ENCODE measurements at places on chromosomes 1 and 21.

GRCh38 chr1:20521960-20522861, 14.3 kb upstream of the MUL1 start:
- DNase-seq, result peak; percentile 86

DNA sequence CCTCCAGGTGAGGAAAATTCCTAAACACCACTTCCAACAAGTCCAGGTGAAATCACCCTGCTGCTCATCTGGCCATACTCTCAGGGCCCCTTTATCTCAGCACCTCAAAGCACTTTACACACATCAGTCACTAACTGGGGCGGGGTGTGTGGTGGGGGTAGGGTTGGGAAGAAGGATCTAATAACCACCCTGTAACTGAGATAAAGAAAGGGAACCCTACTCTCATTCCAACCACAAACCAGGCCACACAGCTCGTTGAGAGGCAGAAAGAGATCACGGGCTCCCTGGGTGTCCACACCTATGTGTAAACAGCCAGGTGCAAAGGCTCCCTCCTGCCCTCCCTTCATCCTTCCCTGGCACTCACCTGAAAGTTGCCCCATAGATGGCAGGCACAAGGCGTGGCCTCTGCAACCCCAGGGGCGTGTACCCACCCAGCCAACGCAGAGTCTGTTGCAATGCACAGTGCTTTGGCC, 20.4 kb downstream of the GPR161 start:
- no peak for DNase-seq

DNA sequence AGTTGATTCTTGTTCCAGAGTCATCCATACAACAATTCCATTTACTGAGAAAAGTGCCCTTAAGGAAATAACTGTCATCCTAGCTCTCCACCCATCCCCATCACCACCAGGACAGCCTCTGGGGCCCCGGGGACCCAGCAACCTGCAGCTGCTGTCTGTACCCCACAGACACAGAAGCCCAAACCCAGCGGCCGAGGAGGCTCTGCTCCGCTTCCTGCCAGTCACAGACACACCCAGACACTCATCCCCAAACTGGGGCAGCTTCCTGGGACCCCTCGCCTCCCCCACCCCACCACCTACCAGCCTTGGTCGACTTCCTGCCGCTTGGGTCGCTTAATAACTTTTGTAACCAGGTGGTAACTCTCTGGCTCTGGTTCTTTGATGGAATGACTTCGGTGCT, 121.6 kb upstream of the SLC25A33 start:
- DNase-seq, result no peak

DNA sequence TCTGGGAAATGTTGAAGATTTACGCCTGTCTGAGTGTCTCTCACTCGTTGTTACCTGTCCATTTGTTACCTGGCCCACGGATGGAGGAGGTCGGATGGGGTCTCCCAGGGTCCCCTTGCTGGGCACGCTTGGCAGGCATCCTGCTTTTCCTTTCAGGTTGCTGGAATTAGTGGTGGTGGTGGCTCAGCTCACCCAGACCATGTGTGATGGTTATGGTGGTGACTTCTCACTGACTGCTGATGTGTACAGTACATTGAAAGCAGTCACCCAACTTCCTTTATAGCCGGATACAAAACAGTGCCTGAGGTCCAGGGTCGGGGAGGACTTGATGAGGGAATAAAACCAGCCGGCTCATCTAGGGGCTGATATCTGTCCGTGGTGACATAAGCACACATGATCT, 19.5 kb downstream of the MAPKAPK2 start:
- DNase-seq, result no peak

- no peak for DNase-seq
Measured at GRCh38 chr1:14222086-14222485, 376.4 kb upstream of the KAZN start.

- peak; percentile 64 for DNase-seq
Measured at GRCh38 chr1:12075195-12076114, 12.4 kb downstream of the TNFRSF8 start.

GRCh38 chr1:229557200-229557850, 1.2 kb downstream of the ABCB10 start:
- peak; percentile 43 for DNase-seq

- no peak for DNase-seq
Measured at GRCh38 chr21:28148400-28149064, 844.1 kb downstream of the LTN1 start.

- no peak for DNase-seq
Measured at GRCh38 chr1:244945109-244945671, 80.8 kb upstream of the HNRNPU start.

GRCh38 chr1:71494163-71494562, 413.3 kb upstream of the ZRANB2 start:
- DNase-seq, result peak; percentile 8

DNA sequence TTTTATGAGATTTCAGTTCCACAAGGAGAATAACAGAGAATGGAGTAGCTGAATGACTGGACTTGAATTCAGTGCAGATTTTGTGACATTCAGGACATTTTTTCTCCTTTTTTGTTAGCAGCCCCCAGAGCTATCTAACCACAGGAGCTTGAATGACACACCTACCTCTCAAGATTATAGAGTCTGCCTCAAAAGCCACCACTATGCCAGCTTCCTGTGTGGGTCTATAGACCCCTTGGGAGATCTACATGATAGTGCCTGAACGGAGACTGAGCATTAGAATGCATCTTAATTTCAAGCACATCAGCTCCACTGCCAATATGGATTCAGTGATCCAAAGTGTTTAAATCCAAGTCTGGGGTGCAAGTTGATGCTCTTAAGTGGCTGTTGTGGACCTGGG, 74.4 kb upstream of the ZNF648 start:
- no peak for DNase-seq

DNA sequence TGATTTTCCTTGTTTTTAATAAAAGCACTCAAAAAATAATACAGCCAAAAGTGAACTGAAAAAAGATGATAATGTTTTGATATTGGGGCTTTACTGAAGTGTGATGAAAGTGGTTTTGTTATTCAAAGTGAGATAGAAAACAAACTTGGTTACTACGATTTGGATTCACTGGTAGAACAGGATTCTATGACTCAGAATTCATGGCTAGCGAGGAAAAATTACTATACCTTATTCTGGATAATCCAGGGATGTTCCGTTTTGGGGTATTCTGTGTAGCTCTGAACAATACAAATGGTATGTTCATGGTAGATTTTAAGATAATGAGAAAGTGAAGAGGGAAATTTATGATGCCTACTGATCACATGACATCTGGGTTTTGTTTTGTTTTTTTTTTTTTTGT, 117.7 kb downstream of the NRDC start:
- peak; percentile 39 for DNase-seq

DNA sequence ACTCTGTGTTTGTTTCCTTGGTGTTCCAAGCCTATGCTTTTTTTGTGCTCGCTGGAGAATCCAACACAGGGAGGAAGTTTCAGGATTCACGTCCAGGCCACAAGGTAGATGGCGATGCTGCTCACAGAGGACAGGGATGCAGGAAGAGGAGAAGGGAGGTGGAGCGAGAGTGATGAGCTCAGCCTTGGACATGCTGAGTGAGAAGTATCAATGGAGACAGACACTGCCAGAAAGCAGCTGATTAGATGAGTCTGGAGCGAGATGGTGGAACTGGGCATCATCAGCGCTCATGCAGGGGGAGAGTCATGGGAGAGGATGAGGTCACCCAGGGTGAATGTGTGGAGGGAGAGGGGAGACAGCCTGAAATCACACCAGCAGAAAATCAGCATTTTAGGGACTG, 110.0 kb downstream of the GLUL start:
- no peak for DNase-seq

DNA sequence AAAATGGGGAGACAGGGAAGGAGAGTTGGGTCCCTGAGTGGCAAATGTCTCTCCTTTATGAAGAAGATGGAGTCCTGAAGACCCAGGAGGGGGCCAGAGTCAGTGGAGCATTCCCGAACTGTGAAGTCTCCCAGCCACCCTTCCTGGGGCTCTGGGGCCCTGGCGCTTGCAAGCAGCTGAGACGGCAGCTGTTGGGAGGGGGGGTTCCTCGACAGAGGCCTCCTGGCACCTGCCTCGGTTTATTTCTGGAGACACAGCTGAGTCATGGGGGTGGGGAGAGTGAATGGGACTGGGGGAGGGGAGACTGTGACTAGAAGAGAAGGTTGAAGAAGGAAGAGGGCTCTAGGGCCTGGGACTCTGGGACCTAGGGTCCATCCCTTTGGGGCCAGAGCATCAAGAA, 14.0 kb downstream of the NES start:
- no peak for DNase-seq

DNA sequence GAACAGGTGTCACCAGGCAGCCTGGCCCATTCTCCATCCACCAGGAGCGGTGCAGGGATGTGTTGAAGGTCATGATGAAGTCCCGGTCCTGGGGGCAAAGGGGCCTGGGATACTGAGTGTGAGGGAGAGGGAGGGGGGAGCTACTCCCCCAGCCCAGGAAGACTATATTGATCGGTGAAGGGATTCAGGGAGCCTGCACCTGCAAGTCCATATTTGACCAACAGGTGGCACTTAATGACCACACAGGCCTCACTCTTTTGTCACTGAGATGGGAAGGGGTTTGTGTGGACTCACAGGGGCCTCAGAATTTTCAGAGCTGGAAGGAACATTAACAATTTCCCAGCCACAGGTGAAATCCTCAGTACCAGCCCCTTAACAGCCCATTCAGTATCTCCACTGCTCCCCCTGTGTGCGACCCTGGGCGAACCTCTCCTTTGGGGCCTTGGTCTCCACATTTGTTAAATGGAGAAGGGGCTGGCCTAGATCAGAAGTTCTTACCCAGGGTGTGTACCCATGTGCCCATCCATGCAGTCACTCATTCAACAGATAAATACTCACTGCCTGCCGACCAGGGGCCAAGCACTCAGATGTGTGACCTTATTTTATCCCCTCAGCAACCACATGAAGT, 55.6 kb downstream of the NKAIN1 start:
- DNase-seq, result peak; percentile 56

- DNase-seq, result no peak
Measured at GRCh38 chr1:27562534-27563340, 41.2 kb downstream of the AHDC1 start.

DNA sequence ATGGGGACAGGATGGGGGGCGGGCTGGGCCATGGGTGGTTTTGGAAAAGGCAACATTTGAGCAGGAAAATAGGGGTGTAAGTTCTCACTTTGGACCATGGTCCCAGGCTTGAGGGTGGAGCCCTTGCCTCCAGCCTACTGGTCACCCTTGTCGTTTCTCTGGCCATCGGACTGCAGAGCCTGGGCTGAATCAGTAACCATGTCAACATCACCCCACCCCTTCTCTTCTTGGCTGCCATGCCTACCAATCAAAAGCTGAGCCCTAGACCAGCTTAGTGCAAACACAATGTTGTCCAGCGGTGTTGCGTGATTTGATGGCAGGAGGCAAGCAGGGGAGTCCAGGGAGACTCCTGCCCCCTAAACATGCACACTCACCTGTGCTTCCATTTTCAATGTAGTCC, 231.0 kb upstream of the KAZN start:
- DNase-seq, result no peak

- peak; percentile 26 for DNase-seq
Measured at GRCh38 chr1:229509576-229509975, 1.4 kb upstream of the NUP133 start.

GRCh38 chr1:43441166-43441893, 12.4 kb downstream of the HYI start:
- no peak for DNase-seq

GRCh38 chr1:26289158-26290059, 9.5 kb downstream of the SH3BGRL3 start:
- no peak for DNase-seq

DNA sequence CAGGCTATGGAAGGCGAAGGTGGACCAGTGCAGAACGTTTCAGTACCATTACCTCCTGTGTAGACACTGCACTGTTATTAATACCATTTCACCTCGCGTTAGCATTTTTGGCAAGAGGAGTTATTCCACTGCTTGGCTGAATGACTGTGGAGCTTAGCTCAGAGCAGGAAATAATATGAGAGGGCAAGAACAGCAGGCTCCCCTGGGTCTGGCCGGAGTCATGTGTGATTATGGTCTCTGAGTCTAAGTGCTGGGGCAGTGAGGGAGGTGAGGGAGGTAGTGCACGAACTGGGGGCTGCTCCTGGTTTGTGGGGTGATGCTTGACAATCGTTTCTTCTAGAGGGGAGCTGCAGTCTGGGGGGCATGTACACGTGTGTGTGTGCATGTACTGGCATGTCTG, 82.9 kb downstream of the MDM4 start:
- no peak for DNase-seq

GRCh38 chr1:214579183-214579582, 23.8 kb upstream of the CENPF start:
- no peak for DNase-seq

GRCh38 chr1:208269338-208269666, 25.1 kb upstream of the PLXNA2 start:
- DNase-seq, result no peak

GRCh38 chr21:45994759-45995685, 13.5 kb downstream of the COL6A1 start:
- no peak for DNase-seq

- peak; percentile 63 for DNase-seq
Measured at GRCh38 chr1:116521186-116521585, 49.6 kb downstream of the CD58 start.

- DNase-seq, result no peak
Measured at GRCh38 chr1:38577385-38577784, 282.2 kb downstream of the RRAGC start.

GRCh38 chr1:168960595-168960994, 145.9 kb upstream of the ATP1B1 start:
- DNase-seq, result no peak

- DNase-seq, result no peak
Measured at GRCh38 chr1:184405094-184405800, 18.4 kb downstream of the C1orf21 start.

GRCh38 chr1:110005971-110006370, 21.4 kb downstream of the AHCYL1 start:
- DNase-seq, result peak; percentile 21

DNA sequence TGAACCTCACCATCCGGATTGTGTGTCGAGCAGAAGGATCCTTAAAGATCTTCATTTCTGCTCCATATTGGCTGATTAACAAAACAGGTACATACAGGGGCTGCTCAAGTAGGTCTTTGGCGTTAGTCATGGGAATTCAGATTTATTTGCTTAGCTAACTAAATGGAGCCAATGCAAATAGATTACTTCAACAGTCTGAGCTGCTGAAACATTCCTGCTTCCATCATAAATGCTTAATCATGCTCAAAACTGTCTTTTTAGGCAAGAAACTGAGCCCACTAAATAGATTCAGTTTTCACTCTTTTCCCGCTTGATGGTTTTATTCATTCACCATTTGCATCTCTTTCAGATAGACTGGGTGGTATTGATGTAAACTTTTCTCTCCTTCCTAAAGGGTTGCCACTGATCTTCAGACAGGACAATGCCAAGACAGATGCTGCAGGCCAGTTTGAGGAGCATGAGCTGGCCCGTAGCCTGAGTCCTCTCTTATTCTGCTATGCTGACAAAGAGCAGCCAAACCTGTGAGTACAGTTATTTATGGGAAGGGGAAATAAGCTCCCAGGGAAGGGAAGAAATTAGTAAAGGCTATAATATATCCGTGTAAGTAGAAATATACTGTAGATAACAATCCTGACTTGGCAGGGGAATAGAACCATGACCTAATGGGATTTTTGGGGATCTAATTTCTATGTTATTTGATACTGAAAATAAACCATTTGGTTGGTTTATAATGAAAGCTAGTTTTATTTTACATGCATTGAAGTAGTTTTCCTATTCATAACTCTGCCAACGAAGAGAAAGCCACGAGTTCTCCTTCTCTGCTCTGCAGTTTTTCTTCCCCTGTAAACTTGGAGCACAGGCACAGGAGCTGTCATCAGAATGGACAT, 126.4 kb downstream of the VPS13D start:
- no peak for DNase-seq

- peak; percentile 6 for DNase-seq
Measured at GRCh38 chr1:14778898-14779865, 180.7 kb downstream of the KAZN start.

- peak; percentile 93 for DNase-seq
Measured at GRCh38 chr1:199123615-199124014, 484.8 kb downstream of the PTPRC start.

All from ELR (cell line).